ENCODE measurements at places on chromosomes 6 and 20.

- DNase-seq: no peak
Observed at GRCh38 chr6:65680232-65680631, 26.8 kb downstream of the EYS start.

GRCh38 chr6:149267072-149267471 is 50.4 kb upstream of the TAB2 start:
- no peak for DNase-seq

DNA sequence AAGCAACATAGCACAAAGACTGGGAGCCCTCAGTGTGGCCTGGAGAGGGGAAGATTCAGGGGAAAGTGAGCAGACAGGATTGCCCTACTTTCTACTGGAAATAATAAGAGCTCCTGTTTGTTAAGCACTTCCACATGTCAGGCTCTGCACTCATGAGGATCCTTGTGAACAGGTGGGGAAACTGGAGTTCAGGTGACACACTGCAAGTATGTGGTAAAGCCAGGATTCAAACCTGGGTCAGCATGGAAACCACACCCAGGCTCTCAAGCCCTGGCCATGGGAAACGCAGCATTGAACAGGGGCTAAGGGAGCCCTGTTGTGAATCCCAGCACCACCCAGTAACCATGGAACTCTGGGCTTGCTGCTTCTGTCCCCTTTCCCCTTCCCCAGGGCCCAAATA is 42.8 kb upstream of the ID1 start:
- no peak for DNase-seq

GRCh38 chr20:45510242-45510862 is 5.1 kb downstream of the SPINT3 start:
- DNase-seq: no peak

- DNase-seq: no peak
Observed at GRCh38 chr20:43533060-43533459, 25.6 kb downstream of the L3MBTL1 start.

Data from NCI-H446 (cell line).